ENCODE measurements at places on chromosomes 3 and 15.

GRCh38 chr3:108089579-108089978 is 1.3 kb downstream of the CD47 start:
- DNase-seq, result no peak

- DNase-seq, result no peak
Measured at GRCh38 chr3:71653414-71653807, 69.9 kb upstream of the FOXP1 start.

DNA sequence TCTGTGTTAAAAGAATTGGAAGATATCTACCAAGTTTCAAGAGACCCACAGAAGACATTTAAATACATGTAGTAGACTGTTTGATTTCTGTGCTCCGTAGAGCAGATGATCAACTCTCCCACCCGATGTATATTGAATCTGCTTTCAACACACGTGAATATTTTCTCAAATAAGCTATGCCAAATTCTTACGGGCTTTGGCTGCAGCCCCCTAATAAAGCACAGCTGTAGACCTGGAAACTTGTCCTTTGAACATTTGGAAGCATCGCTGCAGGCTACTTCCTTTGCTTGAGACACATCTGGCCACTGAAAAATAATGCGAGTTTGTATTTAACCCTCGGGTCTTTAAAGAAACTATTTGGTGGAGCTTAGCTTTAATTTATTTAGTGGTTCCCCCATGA is 98.3 kb upstream of the SELENOK start:
- DNase-seq, result no peak

GRCh38 chr3:158711886-158712285 is 20.4 kb downstream of the RARRES1 start:
- no peak for DNase-seq

DNA sequence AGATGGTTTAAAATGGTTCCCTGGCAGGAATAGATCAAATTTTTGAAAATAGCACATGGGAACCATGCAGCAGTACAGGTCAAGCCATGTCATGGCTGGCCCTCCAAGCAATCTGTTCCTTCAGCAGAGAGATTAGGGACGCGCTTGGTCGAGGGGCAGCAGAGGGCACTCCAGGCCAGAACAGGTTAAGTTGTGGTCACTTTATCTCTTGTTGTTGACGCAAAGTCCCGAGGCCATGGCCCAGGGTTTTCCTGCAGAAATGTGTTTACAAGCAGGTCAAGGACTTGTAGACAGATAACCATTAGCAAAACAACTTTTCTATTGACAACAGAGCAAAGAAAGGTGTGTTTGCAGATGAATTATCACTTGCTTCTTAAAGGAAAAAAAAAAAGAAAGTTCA is 570.0 kb upstream of the NR2F2 start:
- no peak for DNase-seq

GRCh38 chr3:31906182-31906581 is 74.9 kb downstream of the OSBPL10 start:
- no peak for DNase-seq

DNA sequence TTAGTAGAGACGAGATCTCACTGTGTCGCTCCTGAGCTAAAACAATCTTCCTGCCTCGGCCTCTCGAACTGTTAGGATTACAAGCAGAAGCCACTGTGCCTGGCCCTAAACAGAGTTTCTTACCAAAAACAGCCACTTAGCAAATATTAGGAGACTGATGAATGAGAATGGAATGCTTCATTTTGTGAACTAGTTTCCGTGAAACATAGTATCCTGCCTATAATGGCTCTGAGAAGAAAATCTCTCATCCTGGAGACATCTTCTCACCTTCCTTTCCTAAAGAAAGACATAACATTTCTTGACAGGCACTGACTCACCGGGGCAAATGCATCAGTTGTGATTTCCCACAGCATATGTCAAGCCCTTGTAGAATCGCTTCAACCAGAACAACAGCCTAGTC is 44.9 kb downstream of the GJD2 start:
- DNase-seq, result no peak

DNA sequence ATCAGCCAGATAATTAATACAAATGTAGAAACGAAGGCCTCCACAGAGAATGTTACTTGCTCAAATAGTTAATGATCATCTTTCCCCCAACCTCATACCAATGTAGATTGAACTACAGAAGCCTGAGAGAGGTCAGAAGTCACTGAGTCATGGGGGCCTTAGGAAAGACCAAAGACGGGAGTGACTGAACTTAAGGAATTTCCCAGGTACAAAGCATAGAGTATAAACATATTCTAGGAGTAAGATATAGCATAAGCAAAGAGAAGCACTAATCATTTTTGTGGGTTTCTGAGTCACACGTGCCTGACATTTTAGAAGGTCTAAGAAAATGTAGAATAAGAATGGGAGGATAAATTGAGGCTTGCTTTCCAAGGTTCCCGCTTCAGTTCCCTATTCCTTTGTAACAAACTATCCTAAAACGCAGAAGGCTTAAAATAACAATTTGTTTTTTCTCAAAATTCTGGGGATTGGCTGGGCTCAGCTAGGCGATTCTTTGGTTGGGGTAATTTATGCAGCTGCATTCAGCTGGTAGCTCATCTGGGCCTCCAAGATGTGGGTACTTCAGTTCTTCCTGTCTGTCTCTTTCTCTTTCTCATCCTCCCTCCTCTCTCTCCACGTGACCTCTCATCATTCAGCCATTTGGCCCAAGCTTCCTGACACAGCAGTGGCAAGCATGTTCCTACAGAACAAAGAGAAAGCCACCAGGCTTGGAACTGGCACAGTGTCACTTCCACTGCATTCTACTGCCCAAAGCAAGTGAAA is 422.6 kb downstream of the FOXP1 start:
- no peak for DNase-seq

GRCh38 chr15:85578941-85579701 is 198.7 kb downstream of the AKAP13 start:
- DNase-seq, result no peak

GRCh38 chr15:79432345-79433275 is 474 bp downstream of the MINAR1 start:
- no peak for DNase-seq

GRCh38 chr3:169699536-169700050 is 36.1 kb upstream of the MECOM start:
- DNase-seq, result no peak

- DNase-seq, result no peak
Measured at GRCh38 chr15:64017591-64018163, 28.6 kb downstream of the DAPK2 start.

- no peak for DNase-seq
Measured at GRCh38 chr15:56616551-56616950, 116.8 kb downstream of the ZNF280D start.

- DNase-seq, result no peak
Measured at GRCh38 chr15:75672646-75673425, 25.1 kb downstream of the SNX33 start.

DNA sequence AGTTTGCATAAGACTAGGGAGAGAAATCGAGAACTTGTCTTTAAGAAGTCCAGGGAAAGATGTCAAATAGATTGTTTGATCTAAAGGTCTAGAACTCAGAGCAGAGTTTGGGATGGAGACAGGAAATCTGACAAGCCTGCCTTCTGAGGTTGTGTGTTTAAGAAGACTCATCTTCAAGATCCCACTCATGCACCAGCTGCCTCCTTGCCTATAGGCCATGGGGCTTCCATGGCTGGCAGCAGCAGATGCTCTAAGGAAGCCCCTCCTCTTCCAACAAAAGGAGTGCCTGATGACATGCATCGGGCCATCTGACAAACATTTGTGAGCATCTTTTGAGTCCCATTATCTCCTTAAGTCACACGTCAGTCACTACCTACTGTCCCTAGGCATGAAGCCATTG is 47.4 kb downstream of the WNT5A start:
- no peak for DNase-seq

DNA sequence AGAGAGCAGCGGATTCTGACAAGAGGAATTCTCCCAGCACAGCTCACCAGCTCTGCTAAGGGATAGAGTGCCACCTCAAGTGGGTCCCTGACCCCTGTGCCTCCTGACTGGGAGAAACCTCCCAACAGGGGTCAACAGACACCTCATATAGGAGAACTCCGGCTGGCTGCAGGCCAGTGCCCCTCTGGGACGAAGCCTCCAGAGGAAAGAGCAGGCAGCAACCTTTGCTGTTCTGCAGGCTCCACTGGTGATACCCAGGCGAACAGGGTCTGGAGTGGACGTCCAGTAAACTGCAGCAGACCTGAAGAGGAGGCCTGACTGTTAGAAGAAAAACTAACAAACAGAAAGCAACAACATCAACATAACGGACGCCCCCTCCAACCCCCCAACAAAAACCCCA is 31.3 kb upstream of the FGF12 start:
- no peak for DNase-seq

- no peak for DNase-seq
Measured at GRCh38 chr3:68207327-68207726, 552.9 kb upstream of the SUCLG2 start.

- DNase-seq, result no peak
Measured at GRCh38 chr3:5275529-5275928, 88.0 kb downstream of the EDEM1 start.

- DNase-seq, result no peak
Measured at GRCh38 chr15:52343831-52344230, 48.2 kb upstream of the MYO5C start.

DNA sequence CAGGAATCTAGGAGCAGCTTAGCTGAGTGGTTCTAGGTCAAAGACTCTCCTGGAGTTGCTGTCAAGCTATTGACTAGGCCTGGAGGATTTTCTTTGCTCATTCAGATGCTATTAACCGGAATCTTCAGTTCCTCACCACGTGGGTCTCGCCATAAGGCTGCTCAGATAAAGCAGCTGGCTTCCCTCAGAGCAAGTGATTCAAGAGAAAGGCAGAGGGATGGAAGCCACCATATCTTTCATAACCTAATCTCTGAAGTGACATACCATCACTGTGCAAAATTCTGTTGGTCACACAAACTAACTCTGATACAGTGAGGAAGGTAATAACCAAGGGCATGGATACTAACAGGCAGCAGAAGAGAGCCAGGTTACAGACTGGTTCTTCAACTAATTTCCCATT is 72.7 kb upstream of the FLNB start:
- DNase-seq, result no peak

- DNase-seq, result no peak
Measured at GRCh38 chr3:22216601-22217000, 465.6 kb upstream of the ZNF385D start.

GRCh38 chr3:122023335-122023910 is 1.4 kb upstream of the ILDR1 start:
- no peak for DNase-seq

- DNase-seq, result no peak
Measured at GRCh38 chr3:32104492-32104891, 1.9 kb upstream of the GPD1L start.

- peak; percentile 19 for DNase-seq
Measured at GRCh38 chr15:48285329-48286214, 45.7 kb upstream of the DUT start.

DNA sequence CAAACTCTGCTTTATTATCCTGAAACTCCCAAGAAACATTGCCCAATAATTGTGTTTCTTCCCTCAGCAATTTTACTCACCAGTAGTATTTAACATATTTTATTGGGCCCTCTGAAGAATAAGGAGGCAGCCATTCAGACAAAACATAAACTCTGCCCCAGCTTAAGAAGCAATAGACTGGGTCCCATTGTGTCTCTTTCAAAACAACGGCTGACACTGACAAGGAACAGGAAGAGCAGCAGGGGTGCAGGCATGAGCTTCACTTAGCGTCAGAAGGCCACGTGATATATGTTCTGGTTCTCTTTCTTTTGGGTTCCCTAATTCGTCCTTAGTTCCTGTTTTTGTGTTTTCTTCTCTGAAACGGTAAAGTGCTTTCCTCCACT is 242.3 kb downstream of the FHIT start:
- DNase-seq, result no peak

- DNase-seq, result no peak
Measured at GRCh38 chr3:49173116-49173791, 1.9 kb downstream of the KLHDC8B start.
